ENCODE measurements at places on chromosomes 4 and X.
A peak's percentile ranks its signal among the peaks of the same experiment; 100 is the strongest.

- DNase-seq = no peak
Observed at GRCh38 chr4:128564081-128564630, 245.3 kb upstream of the JADE1 start.

GRCh38 chr4:997375-998071, 4.3 kb upstream of the SLC26A1 start:
- no peak for DNase-seq

DNA sequence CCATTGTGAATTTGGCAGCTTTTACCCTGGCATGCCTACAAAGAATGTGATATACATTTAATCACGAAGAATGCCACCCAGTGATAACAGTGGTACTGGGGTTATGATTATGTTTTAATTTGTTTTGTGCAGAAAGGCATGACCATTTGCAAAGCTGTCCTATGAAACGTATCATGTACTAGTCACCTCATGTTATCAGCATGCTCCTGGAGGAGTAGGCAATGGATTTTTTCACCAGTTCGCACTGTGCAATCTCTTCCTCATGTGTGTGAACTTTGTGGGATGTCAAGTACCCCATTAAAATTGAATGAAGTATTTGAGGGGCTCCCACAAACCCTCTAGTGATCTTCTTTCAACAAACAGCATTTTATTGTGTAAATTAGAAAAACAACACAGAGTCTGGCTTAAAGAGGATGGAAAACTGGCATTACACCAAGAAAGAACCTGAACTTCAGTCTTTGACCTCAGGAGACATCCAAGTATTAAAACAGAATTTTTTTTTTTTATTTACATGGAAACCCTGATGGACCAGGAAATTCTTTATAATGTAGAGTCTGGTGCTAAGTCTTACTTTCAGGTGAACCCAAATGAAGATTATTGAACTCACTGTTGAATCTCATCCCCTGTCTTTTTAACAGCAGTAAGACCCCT, 200.6 kb upstream of the PGRMC2 start:
- DNase-seq = no peak

- no peak for DNase-seq
Observed at GRCh38 chr4:153027866-153028265, 91.7 kb downstream of the FHDC1 start.

DNA sequence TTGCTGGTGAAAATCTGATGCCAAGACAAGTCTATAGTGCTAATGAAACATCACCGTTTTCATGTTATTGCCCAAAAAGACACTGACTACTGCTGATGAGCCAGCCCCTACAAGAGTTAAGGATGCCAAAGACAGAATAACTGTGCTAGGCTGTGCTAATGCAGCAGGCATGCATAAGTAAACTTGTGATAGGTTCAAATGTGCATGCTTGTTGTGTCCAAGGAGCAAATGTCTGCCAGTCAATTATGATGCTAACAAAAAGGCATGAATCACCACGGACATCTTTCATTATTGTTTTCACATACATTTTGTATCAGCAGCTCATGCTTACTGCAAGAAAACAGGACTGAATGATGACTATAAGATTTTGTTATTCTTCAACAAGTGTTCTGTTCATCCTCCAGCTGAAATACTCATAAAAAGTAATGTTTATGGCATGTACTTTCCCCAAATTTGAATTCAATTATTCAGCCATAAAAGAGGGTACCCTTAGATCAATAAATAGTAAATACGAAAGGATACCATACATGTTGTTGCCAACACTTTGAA, 306.9 kb upstream of the ARSJ start:
- DNase-seq = no peak

DNA sequence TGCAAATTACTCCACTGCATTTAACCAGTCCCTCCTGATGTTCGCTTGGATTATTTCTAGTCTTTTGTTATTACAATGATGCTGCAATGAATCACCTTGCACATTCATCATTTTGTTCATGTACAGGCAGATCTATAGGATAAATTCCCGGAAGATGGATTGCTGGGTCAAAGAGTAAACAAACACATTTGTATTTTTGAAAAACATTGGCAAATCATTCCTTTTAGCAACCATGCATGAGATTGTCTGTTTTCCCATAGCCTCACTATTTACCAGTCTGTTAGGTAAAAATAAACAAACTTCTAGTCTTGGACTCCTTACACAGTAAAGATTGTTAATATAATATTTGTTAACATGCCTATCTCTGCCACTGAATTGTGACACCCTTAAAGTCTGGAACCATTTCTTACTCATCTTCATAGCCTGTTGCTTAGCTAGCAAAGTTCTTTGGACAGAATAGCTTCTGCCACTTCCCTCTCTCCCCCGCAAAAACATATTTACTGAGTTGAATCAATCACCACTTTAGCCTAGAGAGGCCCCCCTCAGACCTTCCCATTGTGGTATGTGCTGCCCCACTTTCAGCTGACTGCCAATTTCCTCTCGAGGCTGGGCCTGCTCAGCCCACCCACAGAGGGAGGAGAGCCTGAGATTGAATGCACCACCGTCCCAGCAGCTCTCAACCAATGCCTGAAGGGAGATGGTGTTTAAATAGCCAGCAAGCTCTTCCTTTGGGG, 108.4 kb upstream of the ATXN3L start:
- DNase-seq = no peak

GRCh38 chrX:129682979-129683378, 28.2 kb upstream of the APLN start:
- no peak for DNase-seq

DNA sequence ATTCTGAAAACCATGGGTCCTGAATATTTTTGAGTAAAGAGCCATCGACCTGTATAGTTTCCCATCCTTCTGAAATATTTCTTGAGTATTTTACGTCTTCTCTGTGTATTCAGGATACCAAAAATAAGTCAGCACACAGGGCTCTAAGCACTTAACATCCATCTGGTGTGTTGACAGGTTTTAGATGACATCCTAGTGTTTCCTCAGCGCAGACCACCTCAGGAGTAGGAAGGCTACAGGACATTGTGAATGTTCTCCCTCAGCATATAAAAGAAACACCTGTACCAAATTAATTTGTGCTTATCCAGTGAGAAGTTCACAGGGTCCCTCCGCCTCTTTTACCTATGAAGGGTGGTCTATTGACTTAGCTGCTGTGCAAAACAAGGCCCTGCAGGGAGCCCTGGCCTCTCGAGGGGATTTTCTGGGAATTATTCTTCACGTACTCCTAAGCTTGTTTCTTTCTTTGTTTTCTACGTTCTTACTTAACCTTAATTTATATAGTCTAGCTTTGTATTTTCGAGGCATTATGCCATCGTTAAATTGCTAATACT, 241.8 kb downstream of the FBXO8 start:
- DNase-seq = no peak

DNA sequence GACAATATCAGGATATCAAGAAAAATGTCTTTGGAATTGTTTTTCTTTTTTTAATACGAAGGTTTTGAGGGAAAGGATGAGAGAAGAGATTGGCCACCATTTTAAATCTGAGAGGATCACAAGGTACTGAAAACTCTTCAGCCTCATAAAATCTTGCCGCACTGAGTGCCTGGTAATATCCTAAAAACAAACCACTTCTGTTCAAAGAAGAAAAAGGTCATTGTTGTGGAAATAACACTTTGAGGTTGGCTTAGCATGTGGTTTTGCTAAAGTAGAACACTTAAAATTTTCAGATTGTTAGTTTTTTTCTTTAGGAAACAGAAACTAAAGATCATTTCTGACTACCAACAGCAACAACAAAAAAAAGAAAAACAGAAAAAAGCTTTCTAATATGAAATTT, 1.0 kb upstream of the CLDN22 start:
- no peak for DNase-seq

GRCh38 chr4:16544869-16545268, 318.6 kb upstream of the TAPT1 start:
- DNase-seq = no peak

DNA sequence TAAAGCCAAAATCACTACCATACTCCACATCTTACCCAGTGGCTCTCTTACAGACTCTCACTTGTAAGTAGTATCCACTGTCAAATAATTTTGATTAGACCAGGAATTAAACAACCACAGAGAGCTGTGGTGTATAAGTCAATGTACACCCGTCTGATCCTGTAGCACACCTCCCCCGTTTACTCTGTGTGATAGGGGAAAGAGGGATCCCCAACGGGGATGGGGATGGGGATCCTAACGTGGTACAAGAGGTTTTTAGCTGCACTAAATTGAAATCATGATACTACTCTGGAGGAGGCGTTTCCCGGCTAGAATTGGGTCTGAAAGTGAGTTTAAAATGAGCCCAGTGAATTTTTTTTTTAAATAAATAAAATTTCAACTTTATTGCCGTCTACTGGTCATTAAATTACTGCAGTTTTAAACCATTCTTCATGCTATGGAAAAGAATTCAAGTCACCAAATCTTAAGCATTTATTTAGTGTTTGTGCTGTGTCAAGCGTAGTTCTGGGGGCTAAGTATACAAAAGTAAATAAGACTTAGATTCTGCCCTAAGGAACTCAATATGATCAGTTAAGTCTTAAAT, 76.6 kb downstream of the INTS12 start:
- no peak for DNase-seq

DNA sequence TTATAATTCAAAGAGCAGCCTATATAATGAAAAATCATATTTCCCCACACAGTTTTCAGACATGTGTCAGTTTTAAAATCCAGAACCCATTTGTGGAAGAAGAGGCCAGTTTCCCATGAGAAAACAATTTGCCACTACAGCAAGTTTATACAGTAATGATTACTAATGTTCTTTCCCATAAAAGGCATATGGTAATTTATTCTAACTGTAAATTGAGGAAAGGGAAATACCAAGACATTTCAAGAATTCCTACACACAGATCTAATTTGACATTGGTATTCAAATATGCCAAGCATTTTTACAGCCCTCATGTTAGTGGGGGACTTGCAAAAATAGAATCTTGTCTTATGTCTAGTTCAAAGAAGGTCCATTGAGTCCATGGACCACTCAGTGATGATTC, 1368.6 kb downstream of the FSTL5 start:
- no peak for DNase-seq

DNA sequence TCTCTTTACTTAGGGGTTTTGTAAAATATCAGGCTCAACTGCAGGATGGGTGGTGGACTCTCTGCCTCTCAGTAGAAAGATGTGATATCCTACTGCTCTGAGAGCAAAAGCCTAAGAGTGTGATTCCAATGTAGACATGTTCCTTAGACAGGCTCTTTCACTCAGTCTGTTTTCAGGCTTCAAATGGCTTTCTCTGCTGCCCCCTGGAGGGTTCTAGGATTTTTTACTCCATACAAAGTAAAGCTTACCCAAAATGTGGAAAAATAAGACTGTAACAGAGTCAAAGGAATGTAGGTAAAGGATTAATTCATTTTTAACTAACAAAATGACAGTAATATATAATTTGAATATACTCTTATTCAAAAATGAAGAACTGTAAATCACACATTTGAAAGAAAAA, 32.1 kb downstream of the ZGRF1 start:
- DNase-seq = peak; percentile 22

- DNase-seq = no peak
Observed at GRCh38 chr4:6693231-6694176, at the start of gene S100P. S100P (plus strand) TSS chr4:6693878; CDS start chr4:6693933, 55 bp downstream.

- DNase-seq = no peak
Observed at GRCh38 chr4:3643518-3644433, 111.6 kb upstream of the LRPAP1 start.

GRCh38 chr4:174663216-174663615, 140.9 kb upstream of the HPGD start:
- no peak for DNase-seq

GRCh38 chr4:23897564-23898109, 7.8 kb upstream of the PPARGC1A start:
- DNase-seq = no peak

GRCh38 chr4:74395633-74396032, 30.7 kb downstream of the EREG start:
- no peak for DNase-seq

GRCh38 chrX:48794340-48794910, 7.4 kb upstream of the HDAC6 start:
- DNase-seq = no peak

GRCh38 chr4:138297743-138298405, 55.7 kb upstream of the SLC7A11 start:
- no peak for DNase-seq

DNA sequence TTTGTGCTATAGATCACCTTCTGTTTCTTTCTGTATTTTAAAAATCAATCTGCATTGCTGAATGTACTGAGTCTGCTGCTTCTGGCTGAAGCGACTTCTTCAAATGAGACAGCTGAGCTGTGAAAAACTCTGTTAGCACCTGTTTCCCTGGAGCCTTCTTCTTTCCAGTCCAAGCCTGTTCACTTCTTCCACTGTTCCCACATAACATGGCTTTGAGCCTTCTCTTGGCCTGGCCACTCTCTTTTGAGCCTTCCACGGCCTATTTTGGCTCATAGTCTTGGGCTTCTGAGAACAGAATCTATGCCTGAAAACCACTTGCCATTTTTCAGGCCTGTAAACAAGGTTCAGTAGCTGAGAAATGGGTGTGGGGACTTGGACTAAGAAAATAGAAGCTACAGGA, 132.9 kb upstream of the IGFBP7 start:
- no peak for DNase-seq

GRCh38 chr4:178296669-178297068, 854.4 kb upstream of the AGA start:
- DNase-seq = no peak

GRCh38 chr4:116059361-116059760, 945.9 kb upstream of the NDST4 start:
- DNase-seq = no peak

- DNase-seq = no peak
Observed at GRCh38 chr4:5922556-5922955, 29.7 kb upstream of the CRMP1 start.

- DNase-seq = no peak
Observed at GRCh38 chrX:138845786-138846185, 134.3 kb upstream of the FGF13 start.

GRCh38 chr4:108834166-108834834, 71.4 kb upstream of the ETNPPL start:
- DNase-seq = no peak

GRCh38 chr4:82247629-82248028, 126.2 kb downstream of the HNRNPD start:
- no peak for DNase-seq

DNA sequence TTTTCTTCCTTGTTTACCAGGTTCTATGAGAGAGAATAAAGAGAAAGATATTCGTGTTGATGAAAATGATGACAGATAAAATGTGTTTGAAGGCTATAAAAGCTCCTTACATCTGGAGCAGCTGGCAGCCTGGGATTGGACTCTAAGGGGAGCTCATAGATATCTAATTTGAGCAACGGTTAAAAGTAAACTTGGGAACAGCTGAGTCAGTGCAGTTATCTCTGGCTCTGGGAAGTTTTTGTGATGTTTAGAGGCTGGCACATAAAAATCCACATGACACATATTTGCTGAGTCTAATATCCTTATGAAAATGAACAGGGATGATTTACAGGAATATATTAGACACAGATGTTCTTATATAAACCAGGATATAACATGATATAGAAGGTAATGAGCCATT, 331.8 kb upstream of the TENM3 start:
- DNase-seq = no peak

- no peak for DNase-seq
Observed at GRCh38 chr4:164783976-164784375, 30.0 kb downstream of the SMIM31 start.

GRCh38 chrX:103685396-103685795, 1.1 kb downstream of the MORF4L2 start:
- no peak for DNase-seq
